ENCODE measurements at places on chromosomes 4 and X.

- no peak for DNase-seq
Measured at GRCh38 chr4:6886886-6887285, 22.7 kb upstream of the TBC1D14 start.

DNA sequence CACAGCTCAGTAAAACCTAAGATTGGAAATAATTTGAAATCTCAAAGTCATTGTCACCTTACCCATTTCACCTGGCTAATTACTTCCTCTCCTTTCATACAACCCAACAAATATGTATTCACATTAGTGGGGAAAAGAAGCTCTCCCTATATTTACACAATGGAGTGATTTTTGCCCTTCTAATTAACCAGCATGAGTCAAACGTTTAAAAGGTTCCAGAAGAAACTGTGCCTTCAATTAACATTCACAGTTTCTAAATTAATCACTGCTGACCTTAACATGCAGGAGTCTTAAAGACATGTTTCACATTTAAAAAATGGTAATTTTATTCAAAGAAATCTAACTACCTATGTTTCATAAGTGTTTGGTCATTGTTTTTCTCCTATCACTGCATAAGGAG lies 254.6 kb downstream of the CBLL2 start:
- no peak for DNase-seq

- no peak for DNase-seq
Measured at GRCh38 chr4:76105652-76106051, 31.1 kb downstream of the ART3 start.

- no peak for DNase-seq
Measured at GRCh38 chrX:31921236-31921635, 849.4 kb upstream of the FTHL17 start.

GRCh38 chrX:65772842-65773241 lies 105.4 kb downstream of the MSN start:
- DNase-seq: no peak

GRCh38 chr4:26361297-26361696 lies 40.5 kb downstream of the RBPJ start:
- DNase-seq: no peak

DNA sequence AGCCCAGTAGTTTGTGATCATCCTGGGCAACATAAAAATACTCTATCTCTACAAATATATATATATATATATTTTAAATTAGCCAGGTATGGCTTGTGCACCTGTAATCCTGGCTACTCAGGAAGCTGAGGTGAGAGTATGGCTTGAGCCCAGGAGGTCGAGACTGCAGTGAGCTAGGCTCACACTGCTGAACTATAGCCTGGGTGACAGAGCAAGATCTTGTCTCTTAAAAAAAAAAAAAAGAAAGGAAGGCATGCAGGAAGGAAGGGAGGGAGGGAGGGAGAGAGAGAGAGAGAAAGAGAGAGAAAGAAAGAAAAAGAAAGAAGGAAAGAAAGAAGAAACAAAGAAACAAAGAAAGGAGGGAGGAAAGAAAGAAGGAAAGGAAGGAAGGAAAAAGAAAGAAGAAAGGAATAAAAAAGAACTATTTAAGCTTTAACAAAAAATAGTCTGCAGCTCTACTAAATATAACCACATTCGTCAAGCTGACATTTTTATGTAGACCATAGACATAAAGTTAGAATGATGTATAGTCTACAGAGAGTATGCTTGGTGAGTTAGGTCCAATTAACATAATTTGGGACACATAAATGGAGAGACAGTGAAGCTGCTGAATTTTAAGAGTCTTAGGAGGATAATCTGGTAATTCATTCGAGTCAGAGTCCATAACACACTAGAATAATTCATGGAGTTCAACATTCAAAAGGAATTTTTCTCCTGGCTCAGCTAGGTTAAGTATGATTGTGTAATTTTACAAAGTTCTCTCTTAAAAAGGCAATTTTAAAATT lies 111.9 kb downstream of the GLRA3 start:
- DNase-seq: no peak

DNA sequence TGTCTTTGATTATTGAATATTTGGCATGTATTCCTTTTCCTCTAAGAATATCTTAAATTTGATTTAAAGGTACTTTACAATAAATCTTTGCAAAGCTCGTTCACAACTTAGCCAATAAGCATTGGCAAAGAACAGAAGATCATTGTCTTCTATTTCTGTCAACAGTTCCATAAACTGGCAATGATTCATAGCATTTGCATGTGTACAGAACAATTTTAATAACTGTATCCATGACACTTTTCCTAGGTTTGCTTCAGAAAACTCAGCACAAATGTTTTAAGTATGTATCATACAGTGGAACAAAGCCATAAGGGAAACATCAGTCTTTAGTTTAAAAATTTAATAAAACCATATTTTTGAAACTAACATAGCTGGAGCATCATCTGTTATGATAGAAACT lies 462.7 kb upstream of the RPS6KA3 start:
- no peak for DNase-seq

- DNase-seq: no peak
Measured at GRCh38 chr4:98493296-98493695, 165.1 kb downstream of the TSPAN5 start.

DNA sequence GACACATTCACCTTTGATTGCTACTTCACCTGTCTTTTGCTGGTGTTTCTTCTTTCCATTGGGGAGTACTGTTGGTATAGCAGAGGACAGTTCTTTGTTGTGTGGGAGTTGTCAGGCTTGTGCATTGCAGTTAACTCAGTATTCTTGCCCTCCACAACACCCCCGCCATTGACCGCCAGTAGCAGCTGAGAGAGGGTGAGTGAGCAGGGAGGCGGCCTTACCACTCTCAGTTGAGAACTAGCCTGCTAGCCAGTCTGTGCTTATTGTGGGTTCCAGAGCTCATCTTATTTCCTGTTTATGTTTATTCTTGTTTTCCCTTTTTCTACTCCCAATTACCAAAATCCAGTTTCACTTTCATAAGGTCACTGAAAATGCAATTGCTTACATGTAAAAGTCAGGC lies 52.2 kb downstream of the STIM2 start:
- DNase-seq: no peak

DNA sequence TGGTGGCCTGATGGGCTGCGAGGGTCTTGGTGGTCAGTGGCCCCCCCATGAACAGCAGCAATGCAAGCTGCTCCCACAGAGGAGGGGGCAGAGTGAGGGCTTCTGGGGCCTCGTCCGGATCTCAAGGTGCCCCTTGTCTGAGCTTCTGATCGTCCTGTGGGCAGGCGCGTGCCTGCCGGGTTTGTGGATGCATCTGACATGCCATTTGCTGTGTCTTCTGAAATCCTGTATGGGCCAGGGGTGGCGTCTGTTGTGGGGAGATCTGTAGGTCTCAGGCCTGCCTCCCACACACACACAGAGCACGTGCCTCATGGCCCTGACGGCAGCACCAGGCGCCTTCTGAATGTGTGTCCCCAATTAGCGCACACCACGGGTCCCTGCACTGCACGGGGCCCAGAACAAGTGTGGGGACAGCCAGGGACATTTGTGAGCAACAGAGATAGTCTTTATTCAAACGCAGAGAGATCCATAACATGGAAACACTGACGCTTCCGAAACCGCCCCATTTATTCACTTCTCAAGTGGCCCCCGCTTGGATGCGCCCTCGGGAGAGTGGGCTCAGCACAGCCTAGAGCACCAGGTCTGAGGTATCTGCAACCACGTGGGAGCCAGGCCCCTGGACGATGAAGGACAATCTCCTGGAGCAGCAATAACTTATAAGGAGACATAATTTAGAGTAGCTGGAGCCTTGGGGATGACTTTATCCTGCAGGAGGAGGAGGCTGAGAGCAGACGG lies 5.7 kb downstream of the SPON2 start:
- no peak for DNase-seq

DNA sequence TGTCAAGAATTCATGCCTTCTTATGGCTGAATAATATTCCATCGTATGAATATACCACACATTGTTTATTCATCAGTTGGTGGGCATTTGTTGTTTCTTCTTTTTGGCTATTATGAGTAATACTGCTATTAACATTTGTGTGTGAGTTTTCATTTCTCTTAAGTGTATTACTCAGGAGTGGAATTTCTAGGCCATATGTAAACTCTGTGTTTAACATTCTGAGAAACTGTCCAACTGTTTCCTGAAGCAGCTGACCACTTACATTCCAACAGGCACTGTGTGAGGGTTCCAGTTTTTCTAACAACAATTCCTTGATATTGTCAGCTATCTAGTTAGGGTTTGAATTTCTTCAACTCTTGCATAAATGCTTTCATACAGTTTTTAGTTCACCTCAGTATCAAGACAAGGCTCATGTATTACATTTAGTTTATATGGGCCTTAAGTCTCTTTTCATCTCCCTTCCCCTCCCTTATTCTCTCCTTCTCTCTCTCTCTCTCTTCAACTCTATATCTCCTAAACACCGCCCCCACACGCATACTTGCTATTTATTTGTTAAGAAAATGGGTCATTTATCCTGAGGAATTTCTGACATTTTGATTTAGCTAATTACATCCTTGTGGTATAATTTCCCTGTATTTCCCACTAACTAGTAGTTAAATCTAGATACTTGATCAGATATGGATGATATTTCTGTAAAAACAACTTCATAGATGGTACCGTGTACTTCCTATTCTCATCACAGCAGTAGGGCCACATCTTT lies 77.4 kb downstream of the WDR19 start:
- DNase-seq: no peak

- no peak for DNase-seq
Measured at GRCh38 chr4:172826861-172827260, 341.8 kb upstream of the GALNT7 start.

GRCh38 chr4:2930135-2930757 lies 33.0 kb downstream of the NOP14 start:
- no peak for DNase-seq

- DNase-seq: no peak
Measured at GRCh38 chr4:129146639-129147038, 50.7 kb downstream of the C4orf33 start.

GRCh38 chrX:53637479-53637878 lies 49.0 kb downstream of the HUWE1 start:
- no peak for DNase-seq

DNA sequence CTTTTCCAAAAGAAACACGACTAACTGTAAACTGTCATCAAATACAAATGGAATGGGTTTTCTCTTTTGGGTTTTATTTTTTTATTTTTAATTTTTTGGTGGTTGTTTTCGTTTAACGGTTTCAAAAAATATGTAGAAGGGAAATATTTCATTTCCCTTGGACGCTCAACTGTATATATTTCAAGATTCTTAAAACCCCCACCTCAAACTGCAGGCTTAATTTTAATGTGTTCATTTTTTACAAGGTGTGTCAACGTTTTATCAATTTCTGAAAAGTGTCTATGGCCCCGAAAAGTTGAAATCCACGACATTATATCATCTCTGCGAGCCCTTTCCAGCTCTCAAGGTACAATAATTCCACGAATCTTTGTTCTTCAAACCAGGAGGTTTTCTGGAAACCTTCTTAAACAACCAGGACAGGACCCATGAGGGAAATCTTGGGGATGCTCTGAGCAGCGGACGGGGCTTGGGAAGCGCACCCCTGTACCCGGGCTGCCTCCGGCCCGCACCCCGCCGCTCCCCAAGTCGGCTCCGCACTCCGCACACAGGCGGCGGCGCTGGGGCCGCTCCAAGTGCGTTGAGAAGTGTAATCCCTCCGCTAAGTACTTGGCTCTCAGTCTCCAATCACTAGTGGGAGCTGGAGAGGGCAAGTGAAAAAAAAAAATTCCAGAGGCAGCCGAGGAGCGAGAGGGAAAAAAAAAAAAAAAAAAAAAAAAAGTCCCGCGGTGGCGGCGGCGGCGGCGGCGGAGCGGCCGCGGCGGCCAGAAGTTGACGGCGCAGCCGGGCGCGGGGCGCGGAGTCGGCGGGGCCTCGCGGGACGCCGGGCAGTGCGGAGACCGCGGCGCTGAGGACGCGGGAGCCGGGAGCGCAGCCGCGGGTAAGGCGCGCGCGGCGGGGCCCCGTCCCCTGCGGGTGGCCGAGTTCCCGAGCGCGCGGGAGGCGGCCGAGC lies at the start of gene BMPR1B:
Gene BMPR1B, plus strand, starts transcription at position 764 of the 949 bp plus-strand sequence. CDS start 346,470 bp downstream, outside the sequence.
- no peak for DNase-seq

Measured in NK-92 treated with Interleukin-12 subunit alpha and Interleukin-12 subunit beta, amount 100 ng/mL, for 24 hours (cell line).